Activated CD4-positive, alpha-beta T cell treated with anti-CD3 and anti-CD28 coated beads, Interleukin-2, amount 10 ng/mL, durations not matched to agents 7 days and 5 days (primary cell): ENCODE measurements at places on chromosomes 7 and 10.

- no peak for DNase-seq
These were observed 99.6 kb downstream of the C10orf90 start for GRCh38 chr10:126570621-126571602.

- DNase-seq = no peak
These were observed 12.3 kb downstream of the DDIT4 start for GRCh38 chr10:72285972-72286521.

GRCh38 chr7:17298840-17299482 is 509 bp downstream of the AHR start:
- DNase-seq = peak; percentile 64

DNA sequence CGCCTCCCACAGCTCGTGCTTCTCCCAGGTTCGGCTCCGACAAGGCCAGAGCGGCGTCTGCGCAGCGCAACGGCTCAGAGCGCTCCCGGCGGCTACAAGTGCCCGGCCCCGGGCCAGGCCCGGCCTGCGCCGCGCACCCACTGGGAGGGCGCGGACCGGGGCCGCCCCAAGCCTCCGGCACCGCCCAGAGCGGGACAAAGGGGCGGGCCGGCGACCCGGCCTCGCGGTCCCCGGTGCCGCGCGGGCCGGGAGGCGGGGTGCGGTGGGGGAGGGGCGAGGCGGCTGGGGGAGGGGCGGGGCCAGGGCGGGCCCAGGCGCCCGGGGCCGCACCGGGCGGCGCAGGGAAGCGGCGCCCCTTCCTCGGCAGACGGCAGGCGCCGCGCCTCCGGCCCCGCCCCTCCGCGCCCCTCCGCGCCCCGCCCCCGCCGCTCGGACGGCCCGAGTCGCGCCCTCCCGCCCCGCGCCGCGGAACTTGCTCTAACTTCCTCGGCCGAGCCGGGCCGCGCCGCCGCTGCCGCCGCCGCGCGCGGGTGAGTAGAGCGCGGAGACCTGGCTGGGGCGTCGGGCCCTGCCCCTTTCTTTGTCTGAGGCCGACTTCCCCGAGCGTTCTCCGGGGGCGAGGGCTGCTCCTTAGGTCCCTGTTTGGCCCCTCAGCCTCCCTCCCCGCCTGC is at the start of gene TSPAN14:
Gene TSPAN14, plus strand, starts transcription at position 469 of the 671 bp plus-strand sequence. CDS start 34,924 bp downstream, outside the sequence.
- DNase-seq = peak; percentile 77

DNA sequence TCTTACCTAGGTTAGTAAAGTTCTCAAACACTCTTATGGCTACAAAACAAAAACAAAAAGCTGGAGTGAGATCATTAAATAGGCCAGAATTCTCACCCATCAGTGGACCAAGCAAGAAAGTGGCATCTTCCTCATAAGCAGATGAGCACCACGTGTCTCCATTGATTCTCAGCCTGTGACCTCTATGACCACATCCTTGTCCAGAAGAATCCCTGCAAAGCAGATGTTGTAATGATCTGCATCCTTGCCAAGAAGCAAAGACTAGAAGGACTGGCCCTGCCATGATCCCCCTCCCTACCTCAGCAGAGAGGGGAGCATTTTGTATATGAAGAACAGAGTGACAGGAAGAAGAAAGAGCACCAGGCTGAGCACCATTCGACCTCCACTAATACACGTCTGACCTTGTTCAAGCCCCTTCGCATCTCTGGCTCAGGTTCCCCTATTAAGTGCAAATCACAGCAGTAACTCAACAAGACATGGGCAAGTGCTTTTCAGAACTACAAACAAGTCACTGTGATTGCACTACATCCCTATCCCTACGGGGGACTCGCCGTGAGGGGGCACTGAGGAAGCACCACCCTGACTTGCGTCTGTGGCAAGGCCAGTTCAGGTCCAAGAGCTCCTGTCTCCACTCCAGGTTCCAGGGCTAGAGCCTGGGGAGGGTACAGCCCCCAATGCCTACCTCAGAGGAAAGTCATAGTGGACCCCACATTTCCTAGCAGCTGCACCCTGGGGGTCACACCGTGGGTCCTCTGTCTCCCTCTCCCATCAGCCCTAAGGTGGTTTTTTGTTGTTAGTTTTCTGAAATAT is 22.2 kb upstream of the RASSF4 start:
- DNase-seq = no peak

DNA sequence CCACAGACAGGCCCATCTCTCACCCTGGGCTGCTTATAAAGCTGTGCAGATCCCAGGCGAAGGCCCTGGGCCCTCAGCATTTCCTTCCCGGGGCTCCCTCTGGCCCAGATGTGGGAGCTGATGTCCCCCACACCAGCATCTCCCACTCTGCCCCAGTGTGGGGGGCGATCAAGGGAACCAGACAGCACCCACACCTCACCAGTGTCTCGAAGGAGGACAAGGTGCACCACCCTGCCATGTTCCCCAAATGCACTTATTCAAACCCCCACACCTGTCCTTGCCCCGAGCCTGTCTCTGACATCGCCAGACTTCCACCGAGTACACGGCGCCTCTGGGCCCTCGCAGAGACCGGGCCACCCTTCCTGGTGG is 19.6 kb downstream of the DPYSL4 start:
- DNase-seq = no peak

DNA sequence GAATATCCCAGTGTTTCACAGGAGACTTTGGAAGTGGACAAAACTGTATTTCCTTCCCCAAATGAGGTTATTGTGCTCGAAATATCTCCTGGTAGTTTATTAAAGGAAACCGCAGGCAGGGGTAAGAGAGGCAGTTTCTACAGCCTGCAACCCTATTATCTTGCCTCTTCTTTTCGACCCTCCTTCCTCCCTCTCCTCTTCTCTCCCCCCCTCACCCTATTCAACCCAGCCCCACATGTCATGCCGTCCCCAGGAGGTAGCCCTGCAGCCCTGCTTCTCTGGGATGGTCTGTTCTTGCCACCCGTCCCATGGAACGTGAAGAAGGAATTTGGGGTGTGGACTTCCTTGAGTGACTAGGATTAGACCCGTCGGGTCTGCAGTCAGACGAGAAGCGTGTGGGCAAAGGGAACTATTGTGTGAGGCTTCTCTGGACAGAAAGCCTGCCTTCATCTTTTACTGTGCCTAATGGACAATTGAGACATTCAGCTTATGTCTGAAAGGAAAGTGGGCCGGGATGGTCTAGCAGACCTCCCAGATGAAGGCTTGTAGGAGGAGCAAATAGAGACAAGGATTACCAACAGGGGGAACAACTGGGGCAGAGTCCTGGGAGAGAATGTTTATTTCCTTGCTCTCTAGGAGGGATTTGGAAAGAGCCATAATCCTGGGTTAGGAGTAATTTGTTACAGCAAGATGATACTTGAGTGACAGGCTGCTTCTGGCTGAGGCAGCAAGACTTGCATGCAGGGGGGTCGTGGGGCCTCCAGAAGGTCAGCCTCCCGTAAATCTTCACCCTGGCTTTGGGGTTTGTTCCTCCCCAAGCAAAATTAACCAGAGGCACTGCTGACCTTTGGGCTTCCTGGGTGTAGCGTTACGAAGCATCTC is 77.8 kb downstream of the TCF7L2 start:
- no peak for DNase-seq

GRCh38 chr7:96284835-96285234 is 37.1 kb downstream of the SLC25A13 start:
- DNase-seq = no peak

DNA sequence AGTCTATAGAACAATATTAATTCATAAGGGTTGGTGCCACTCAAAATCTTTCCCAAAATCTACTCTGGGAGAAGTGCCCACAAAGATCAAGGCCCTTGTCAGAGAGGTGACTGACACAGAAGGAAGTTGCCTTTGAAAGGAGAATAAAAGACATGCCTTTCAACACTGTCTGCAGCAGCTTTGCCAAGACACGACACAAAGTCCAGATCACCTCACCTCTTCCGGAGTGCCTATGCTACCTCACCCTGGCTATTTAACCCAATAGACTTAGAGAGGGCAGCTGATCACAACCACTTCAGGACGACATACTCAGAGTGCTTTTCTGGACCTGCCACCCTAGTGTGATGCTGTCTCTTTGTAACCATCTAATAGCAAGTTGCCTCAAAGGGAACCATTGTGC is 49.0 kb upstream of the YAE1 start:
- DNase-seq = no peak
